Mesothelial cell of epicardium (in vitro differentiated cells): ENCODE measurements at places on chromosomes 1 and 21. TPM values are rescaled to one million over a fixed set of nuclear protein-coding genes. Genes with fewer than 3 reads are reported as not detected.

COL8A2 gene
- 9.0 to 10.5 TPM (median 10.4 TPM) in 3 replicates for total RNA-seq

FMO5 gene
- total RNA-seq = 0.73 to 1.7 TPM (median 0.97 TPM) in 3 replicates

ACTA1 gene
- total RNA-seq = 3.6 to 4.1 TPM (median 3.9 TPM) in 3 replicates

SERINC2 gene
- total RNA-seq = 45.4 to 49.1 TPM (median 47.1 TPM) in 3 replicates

GJC2 gene
- 2.5 to 2.6 TPM (median 2.5 TPM) in 3 replicates for total RNA-seq

SYDE2 gene
- total RNA-seq = 40.2 to 42.4 TPM (median 41.7 TPM) in 3 replicates

SELENBP1 gene
- total RNA-seq = 51.1 to 58.5 TPM (median 53.3 TPM) in 3 replicates

LRRN2 gene
- total RNA-seq = 3.3 to 4.3 TPM (median 3.9 TPM) in 3 replicates

DAP3 gene
- 106 to 113 TPM (median 109 TPM) in 3 replicates for total RNA-seq

AKIRIN1 gene
- 69.6 to 75.8 TPM (median 70.1 TPM) in 3 replicates for total RNA-seq

FAM72C gene
- 1.4 to 2.0 TPM (median 1.7 TPM) in 3 replicates for total RNA-seq

LCE1A gene
- total RNA-seq = not detected in 3 replicates

PALMD gene
- 0.32 to 0.58 TPM (median 0.49 TPM) in 3 replicates for total RNA-seq

WLS gene
- total RNA-seq = 203 to 225 TPM (median 217 TPM) in 3 replicates

- no peak for DNase-seq
These were observed 122.2 kb upstream of the TMEM51 start for GRCh38 chr1:15031251-15031933.

GRCh38 chr1:160858507-160858906 lies 4.2 kb downstream of the CD244 start:
- no peak for DNase-seq

- DNase-seq = no peak
These were observed 13.3 kb downstream of the MSTO1 start for GRCh38 chr1:155623357-155623756.

GRCh38 chr1:15245593-15246360 lies 1.2 kb upstream of the FHAD1 start:
- DNase-seq = no peak

DNA sequence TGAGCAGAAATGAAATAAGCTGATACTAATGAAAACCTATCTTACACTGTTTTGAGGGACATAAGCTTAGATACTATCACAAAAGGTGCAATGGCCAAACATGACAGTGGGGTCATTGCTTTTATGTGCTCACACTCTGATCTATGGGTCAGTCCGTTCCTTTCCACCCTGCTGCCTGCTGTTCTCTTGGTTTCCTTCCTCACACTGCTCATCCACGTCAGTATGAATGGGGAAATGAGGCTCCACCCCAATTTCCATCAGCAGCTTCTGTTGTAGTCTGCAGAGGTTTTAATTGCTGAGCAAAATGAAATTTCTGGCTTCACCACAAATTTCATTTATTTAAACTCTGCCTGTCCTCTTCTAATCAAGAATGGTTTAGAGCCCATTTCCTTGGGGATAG lies 155.2 kb downstream of the GABPA start:
- DNase-seq = no peak

DNA sequence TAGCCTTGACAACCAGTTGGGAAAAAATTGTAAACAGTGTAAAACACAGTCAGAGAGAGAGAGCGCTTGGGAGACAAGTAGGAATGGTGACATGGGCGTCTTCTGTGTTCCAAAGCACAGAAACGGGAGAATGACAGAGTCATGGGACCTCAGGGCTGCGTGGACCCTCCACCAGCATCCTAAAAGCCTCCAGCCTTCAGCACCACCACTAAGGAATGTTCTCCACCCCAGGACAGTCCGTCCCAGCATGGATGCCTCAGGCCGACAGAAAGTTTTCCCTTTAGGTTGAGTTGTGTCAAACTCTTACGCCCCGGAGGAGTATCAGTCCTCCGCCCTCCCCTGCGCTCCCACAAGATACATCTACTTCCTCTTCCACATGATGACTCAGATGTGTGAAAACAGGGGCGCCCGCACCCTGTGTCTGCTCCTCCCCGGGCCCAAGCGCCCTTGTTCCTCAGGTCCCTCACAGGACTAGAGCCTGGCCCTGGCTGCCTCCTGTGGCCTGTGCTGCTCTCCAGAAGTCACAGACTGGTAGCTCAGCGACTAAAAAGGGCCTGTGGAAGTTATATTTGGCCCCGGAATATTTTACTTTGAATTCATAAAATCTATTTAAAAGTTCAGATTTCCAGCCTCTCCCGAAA lies 63.9 kb upstream of the EFHD2 start:
- DNase-seq = no peak

DNA sequence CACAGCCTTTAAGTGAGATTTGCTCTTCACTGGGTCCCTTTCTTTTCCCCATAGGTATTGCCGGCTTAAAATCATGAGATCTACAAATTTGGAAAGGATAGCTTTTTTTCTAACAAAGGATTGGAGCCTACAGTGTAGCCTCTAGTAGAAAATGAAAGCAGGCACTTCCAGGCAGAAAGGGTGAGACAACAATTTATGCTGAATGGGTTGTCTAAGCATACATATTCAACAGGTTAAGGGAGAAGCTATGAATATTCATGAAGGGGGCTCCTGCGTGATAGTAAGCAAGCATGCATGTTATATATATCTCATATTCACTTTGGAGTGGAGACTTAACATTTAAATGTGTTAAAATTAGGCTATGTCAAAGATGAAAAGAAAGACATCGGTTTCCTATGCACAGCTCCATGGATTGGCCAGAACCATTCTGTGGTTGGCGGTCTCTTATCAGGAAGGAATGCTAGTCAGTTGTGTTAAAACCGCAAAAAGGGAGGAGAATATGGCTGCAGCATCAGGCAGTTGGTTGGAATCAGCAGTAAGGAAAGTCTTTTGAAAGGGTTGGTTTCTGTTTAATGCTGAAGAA lies 66.0 kb downstream of the VCAM1 start:
- DNase-seq = no peak

- DNase-seq = peak; percentile 54
These were observed 743 bp downstream of the PHF13 start for GRCh38 chr1:6614019-6614928.

DNA sequence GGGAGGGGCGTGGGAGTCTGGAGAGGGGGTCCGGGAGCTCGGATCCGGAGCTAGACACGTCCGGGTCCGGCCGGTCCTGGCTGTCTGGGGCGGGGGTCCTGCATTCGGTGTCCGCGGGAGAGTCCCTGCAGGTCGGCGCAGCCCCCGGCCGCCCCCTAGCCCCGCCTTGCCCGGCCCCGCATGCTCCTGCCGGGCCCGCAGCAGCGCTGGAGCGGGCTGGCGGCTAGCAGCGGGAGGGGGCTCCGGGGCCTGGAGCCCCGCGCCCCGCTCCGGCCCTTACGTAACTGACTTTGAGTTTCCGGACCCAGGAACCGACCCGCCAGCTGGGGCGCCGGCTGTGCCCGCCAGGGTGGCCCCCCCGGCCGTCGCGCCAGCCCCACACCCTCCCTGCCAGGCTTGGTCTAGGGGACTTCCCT lies 26.9 kb upstream of the EPB41 start:
- no peak for DNase-seq

DNA sequence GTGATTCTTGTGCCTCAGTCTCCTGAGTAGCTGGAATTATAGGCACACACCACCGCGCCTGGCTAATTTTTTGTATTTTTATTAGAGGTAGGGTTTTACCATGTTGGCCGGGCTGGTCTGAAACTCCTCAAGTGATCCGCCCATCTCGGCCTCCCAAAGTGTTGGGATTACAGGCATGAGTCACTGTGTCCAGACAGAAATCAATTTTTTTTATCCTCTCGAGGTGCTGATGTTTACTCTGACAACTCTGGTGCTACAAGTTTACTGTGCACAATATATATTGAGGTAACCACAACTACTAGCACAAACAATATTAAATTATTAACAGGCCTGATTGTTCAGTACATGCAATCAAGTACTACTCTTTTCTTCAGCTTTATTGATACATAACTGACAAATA lies 39.7 kb downstream of the F13B start:
- DNase-seq = no peak

GRCh38 chr1:87718241-87718950 lies 389.7 kb downstream of the LMO4 start:
- DNase-seq = no peak

- DNase-seq = no peak
These were observed 20.3 kb downstream of the TTC13 start for GRCh38 chr1:230958370-230958769.

- no peak for DNase-seq
These were observed 103.7 kb upstream of the NFIA start for GRCh38 chr1:60978421-60979357.

DNA sequence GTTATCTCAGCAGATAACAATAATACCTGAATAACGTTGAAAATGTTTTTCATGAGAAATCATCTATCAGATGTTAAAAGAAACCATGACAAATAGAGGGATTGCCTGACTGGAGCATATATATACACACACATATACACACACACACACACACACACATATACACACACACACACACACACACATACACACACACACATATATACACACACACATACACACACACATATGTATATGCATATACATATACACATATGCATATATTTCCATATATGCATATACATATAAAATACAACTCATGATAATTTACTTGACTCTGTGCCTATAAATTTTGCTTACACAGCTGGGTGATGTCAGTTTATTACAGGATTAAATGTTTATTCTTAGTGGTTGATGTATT lies 847.3 kb upstream of the ADAMTS5 start:
- no peak for DNase-seq

DNA sequence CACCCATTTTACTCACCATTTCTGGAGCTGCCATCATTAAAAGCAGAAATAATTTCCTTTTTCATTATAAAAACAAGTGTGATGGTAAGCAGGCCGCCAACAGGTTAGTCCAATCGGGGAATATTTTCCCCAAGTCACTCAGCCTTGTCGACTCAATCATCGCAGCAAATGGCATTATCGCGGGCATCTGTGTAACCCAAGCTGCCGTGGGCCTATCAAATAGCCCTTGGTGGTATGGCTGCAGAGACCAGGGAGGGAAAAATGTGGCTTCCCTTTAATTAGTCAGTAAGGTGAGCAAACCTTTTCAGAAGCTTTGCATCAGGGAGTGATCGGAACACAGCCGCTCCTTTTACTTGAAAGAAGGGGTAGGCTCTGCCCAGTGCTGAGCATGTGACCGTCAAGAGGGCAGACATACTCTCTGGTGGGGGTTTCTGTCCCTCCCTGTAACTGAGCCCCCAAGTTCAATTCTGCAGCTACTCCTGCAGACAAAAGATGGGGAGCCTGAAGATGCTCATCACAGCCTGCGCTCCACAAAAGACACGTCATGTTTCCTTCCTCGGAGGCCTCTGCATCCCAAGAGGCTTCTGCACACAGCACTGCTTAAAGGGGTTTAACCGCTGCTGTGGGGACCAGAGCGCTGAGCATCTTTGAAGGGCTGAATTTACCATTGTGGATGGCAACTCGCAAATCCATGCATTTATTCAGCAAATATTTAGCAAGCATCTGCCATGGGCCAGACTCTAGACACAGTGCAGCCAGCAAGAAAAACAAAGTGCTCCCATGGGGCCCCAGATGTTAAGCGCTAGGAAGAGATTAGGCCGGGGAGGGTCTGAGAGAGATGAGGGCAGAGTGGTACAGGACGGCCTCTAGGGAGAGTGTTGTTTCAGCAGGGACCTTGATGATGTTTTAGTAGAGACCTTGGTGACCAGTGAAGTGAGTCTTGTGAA lies 1.2 kb upstream of the TMPRSS3 start:
- DNase-seq = no peak

DNA sequence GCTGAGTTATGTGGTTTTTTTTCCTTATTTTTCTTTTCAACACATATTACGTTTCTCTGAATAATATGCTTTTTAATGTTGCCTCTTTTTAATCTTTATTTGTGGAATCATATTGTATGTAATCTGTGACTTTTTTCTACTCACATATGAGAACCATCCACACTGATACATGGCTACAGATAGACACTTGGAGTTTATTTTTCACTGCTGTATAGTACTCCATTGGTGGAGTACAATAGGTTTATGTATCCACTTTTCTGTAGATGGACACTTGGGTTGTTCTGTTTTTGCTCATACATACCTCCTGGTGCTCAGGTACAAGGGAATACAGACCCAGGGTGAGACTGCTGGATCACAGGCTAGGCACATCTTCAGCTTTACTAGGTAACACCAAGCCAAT lies 71.5 kb upstream of the ERG start:
- DNase-seq = no peak

- DNase-seq = no peak
These were observed 34.5 kb upstream of the GPR37L1 start for GRCh38 chr1:202088206-202088605.

- DNase-seq = peak; percentile 48
These were observed 519 bp downstream of the RERE start for GRCh38 chr1:8816831-8817411.

- DNase-seq = no peak
These were observed 69.5 kb downstream of the PIK3CD start for GRCh38 chr1:9720785-9721605.

GRCh38 chr1:226864311-226864710 lies 6.1 kb upstream of the PSEN2 start:
- no peak for DNase-seq

DNA sequence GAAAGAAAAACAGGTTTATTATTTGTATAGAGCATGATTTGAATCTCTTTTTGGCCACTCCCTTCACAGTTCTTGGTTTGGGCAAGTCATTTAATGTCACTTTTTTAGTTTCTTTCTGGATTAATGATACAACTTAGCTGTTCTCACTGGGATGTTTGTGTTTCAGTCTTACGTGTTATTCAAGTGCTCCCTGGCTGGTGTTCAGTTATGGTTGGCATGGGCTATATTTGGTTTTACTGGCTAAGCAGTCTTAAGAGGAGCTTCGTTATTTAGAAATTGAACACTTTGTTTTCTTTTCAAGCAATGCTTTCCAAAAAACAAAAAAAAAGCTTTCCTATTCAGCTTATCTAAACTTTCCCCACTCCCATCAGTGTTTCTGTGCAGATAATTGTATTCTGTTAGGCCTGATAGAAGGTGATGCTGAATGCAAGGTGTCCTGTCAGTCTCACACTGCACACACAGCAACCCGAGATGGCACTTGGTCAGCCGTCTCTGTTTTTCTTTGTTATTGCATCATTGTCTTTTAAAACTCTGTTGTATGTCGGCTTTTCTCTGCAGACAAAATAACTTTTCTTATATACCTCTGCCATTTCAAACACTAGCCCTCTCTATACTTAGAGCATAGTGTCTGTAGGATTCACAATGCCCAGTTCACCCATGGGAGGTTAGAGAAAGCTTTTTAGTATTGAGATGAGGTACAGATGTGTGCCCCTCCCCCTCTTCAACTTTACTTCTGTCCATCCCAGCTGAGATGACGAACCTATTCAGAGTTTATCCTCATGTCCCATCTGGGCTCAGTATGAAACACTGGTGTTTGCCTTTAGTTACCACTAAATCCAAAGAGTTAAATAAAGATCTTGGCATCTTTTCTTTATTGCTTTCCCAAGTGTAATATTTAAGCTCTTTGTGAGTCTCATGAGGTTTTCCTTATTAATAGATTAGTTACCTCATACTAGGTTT lies 80.2 kb downstream of the VPS13D start:
- DNase-seq = no peak

GRCh38 chr1:154529308-154529707 lies 27.1 kb upstream of the SHE start:
- no peak for DNase-seq
